ENCODE measurements at places on chromosomes 4 and X. TPM values are rescaled to one million over a fixed set of nuclear protein-coding genes. Genes with fewer than 3 reads are reported as not detected.

The MID1IP1 gene
- 40.9 TPM for total RNA-seq

The GAGE13 gene
- total RNA-seq: not detected

The VSIG4 gene
- not detected for total RNA-seq

DNA sequence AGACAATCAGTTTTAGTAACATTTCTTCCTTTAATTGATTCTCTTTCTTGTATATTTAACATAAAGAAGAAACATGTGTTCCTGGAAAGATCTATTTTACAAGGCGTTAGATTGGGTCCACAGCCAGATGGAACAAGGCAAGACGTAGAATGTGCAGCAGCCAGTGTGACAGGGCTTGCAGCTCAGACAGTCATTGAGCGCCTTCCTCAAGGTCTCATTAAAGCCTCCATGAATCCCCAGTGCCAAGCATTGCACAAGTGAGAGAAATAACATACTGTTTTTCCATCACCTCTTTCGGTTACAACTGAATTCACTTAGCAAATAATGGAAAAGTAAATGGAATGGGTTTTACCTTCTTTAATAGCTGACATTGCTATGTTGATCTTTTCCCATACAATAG is 292.5 kb downstream of the USP46 start:
- no peak for DNase-seq

GRCh38 chr4:73257651-73258435 is 755 bp downstream of the ANKRD17 start:
- DNase-seq: no peak

- no peak for DNase-seq
These were observed 16.3 kb downstream of the SYNPO2 start for GRCh38 chr4:118904935-118905334.

DNA sequence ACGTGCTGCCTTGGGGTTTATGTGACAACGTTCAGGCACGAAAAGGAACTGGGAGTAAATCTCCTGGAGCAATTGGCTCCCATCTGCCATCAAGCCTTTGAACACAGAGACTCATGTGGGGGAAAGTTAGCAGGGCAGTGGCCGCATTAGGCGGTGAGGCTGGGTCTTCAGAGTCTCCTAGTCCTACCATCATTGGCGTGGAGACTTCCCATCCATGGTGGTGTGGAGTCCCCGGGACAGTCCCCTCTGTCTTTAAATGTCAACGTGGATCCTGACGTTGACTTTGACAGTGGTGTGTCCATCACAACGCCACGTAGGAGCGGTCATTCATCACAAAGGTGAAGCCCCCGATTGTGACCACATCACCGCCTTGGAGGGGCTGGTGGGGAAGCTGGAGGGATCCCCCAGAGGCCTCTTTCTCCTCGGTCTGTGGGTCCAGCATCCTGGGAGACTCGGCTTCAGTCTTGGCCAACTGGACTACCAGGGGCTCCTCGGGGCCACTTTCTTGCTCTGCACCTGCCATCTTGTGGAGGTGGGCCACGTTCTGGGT is 21.8 kb downstream of the CRLF2 start:
- no peak for DNase-seq

DNA sequence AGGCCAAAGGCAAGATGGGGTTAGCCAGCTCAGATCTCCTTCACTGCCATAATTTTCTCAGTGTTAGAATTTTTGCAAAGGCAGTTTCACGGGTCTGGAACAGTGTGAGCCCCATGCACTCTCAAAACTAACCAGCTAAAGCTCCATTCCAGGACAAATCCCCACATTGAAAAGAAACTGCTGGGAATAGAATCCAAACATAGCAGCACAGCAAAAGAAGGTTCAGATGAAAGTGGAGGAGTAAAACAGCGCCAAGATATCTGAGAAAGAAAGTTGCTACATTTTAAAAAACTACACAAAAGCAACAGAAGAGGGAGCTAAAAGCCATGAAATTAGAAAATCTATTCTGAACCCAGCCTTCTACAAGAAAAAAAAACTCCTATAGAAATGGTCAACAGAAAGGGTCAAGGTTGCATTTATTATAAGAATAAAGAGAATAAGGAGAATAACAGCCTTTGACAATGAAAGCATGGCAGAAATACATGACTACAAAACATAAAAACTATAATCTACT is 39.6 kb upstream of the SLC7A3 start:
- DNase-seq: peak; percentile 16

GRCh38 chrX:22373766-22374165 is 101.1 kb downstream of the CBLL2 start:
- no peak for DNase-seq

All from CD4-positive, alpha-beta T cell (primary cell).